Stimulated activated CD4-positive, alpha-beta T cell treated with anti-CD3 and anti-CD28 coated beads, Interleukin-12 subunit alpha, Interleukin-12 subunit beta, amount 100 ng/mL, for 4 hours (primary cell): ENCODE measurements at places on chromosomes 2 and 18.

DNA sequence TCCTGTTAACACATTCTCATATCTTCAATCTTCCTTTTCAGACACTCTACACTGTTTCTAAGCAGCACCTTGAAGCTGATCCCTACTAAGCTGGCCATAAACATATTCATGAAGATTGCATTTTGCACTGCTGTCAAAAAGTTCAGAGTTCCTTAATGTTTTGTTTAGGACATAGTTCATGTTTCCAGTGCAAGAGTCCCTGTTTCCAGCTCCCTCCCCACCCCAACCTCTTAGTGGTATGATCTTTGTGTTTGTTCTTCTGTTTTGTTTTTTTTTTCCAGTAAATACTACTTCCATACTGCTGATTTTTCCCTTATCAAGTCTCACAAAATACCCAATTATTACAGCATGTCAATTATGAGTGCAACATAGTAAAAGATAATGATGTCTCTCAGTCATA is 4.1 kb upstream of the SLC40A1 start:
- no peak for DNase-seq

GRCh38 chr2:112793449-112793978 is 9.2 kb upstream of the IL1A start:
- DNase-seq = no peak

- no peak for DNase-seq
These were observed 10.8 kb upstream of the LYPD6B start for GRCh38 chr2:149027590-149028250.

GRCh38 chr18:61199171-61199848 is 133.9 kb upstream of the CDH20 start:
- DNase-seq = no peak

GRCh38 chr18:54845787-54846186 is 17.5 kb downstream of the RAB27B start:
- no peak for DNase-seq

DNA sequence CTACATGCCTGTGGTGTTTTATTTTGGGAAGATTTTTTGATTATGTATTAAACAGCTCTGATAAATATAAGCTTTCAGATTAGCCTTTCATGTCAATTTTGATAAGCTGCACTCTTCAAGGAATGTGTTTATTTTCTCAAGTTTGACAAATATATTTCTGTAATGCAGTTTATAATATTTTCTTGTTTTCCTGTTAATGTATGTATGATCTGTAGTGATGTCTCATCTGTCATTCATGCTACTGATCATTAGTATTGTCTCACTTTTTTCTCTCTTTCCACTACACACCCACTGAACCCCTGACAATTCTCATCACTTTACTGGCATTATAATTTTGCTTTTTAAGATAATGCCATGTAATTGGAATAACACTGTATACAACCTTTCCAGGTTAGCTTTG is 100.9 kb downstream of the TMEM18 start:
- DNase-seq = no peak

DNA sequence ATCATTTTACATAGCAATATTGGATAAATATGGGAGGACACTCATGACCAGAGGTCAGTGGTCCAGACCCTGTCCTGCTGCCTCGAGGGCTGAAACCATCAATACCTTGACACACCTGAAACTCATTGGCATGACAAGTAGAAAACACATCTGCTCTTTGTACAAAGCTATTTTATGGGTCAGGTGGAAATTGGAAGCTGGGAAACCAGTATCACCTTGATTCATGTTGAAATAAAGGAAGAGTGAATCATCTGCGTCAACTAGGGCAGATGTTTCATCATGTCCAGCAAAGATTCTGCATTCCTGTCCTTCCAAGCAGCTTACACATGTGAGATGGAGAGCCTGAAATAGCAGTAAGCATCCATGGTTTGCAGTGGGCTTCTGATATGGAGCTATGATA is 80.0 kb upstream of the ERBB4 start:
- DNase-seq = no peak

DNA sequence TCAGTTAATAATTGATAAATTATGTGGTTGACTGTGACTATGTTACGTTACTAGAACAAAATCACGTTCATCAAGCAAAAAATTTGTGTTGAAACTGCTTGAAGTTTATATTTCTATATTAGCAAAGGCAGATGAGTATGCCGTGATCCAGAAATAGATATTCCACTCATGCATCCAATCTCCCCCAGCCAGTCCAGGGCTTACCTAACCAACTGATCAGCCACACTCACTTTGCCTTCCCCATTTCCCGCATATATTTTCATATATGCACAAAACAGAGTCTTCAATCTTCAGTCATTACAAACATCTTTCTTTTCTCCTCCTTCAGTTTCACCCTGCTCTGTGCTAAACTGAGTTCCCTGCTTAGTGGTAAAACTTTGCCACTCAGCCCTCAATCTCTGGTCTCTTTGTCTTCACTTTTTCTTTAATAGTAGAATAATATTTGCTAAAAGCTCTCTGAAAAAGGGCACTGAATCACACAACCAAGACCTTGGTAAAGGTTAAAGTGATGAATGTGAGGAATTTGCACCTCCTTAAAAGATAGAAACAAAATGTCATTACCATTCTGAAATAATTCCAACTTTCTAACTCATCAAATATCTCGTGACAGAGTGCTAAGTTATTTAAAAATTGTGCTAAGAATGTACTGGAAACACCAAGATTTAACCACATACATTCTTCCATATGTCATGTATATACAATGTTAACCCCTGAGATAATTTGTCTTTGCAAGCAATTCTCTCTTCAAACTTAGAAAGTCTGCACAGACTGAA is 893.2 kb upstream of the CRIM1 start:
- no peak for DNase-seq

DNA sequence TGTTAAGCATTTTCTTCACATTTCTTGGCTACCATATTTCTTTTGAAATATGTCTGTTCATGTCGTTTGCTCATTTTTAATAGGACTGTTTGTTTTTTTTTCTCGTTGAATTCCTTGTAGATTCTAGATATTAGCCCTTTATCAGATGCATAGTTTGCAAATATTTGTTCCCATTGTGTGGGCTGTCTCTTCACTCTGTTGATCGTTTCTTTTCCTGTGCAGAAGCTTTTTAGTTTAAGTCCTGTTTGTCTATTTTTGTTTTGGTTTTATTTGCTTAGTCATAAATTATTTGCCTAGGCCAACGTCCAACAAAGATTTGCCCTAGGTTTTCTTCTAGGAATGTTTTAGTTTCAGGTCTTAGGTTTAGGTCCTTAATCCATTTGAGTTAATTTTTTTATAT is 1494.7 kb downstream of the SUCLG1 start:
- no peak for DNase-seq

DNA sequence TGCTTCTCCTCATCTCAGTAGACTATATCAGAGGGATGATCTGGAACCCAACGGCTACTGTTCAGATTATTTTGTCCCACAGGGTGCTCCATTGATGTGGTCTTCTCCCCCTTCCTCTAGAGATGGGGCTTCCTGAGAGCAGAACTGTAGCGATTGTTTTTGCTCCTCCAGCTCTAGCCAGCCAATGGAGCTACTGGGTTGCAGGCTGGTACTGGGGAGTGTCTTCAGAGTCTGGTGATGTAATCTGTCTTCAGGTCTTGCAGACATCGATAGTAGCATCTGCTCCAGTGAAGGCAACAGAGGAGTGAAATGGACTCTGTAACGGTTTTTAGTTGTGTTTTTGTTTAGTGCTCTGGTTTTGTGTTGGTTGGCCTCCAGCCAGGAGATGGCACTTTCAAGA is 621.9 kb downstream of the RNF144A start:
- DNase-seq = no peak

DNA sequence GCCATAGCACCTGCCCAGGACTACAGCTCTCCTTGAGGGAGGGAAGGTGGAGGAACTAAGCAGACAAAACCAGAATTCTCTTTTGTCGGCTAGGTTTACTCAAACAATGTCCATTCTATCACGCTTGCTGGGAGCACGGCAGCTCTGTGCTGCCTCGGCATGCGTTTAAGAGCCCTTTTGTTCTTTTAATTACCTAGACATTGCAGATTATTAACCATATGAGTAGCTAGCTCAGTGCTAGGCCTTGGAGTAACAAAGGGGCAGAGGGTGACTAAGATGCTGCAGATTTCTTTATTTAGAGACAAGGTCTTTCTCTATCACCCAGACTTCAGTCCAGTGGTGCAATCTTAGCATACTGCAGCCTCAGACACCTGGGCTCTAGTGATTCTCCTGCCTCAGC is 11.1 kb downstream of the MSGN1 start:
- no peak for DNase-seq

GRCh38 chr2:213221957-213222356 is 62.3 kb upstream of the SPAG16 start:
- DNase-seq = no peak

GRCh38 chr2:183172220-183172887 is 48.1 kb downstream of the NUP35 start:
- no peak for DNase-seq

- DNase-seq = no peak
These were observed 156.1 kb downstream of the ANTXR1 start for GRCh38 chr2:69168950-69169654.

- no peak for DNase-seq
These were observed 35.4 kb downstream of the SLC8A1 start for GRCh38 chr2:40416486-40416885.

DNA sequence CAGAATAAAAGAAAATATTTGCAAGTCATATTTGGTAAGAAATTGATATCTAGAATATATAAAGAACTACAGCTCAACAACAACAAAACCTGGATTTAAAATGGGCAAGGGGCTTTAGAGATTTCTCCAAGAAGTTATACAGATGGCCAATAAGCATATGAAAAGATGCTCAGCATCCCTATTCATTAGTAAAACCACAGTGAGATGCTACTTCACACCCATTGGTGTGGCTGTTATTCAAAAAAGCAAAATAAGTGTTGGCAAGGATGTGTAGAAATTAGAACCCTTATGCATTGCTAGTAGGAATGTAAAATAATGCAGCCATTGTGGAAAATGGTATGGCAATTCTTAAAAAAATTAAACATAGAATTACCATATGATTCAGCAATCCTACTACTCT is 29.8 kb downstream of the TANK start:
- no peak for DNase-seq

- no peak for DNase-seq
These were observed 400.6 kb upstream of the CHST9 start for GRCh38 chr18:27585602-27586173.

DNA sequence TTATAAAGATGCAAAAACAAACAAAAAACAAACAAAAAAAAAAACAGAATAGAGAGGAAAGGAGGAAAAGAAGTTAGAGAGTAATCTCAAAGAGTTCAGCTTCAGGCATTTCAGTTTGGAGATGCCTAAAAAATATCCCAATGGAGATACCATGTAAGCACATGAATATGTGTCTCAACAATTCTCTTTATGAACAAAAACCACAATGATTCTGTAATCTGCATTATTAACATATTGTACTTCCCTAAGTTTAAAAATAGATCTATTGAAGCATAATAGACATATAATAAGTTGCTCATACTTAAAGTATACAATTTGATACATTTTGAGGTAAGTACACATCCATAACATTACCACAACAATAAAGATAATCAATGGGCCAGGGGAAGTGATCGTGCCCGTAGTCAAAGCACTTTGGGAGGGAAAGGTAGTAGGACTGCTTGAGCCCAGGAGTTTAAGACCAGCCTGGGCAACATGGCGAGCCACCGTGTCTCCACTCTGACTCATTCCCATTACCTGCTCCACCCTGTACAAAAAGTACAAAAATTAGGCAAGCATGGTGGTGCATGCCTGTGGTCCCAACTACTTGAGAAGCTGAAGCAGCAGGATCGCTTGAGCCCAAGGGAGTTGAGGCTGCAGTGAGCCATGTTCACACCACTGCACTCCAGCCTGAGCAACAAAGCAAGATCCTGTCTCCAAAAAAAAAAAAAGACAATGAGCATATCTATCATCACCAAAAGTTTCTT is 158.9 kb downstream of the ATAD2B start:
- no peak for DNase-seq

GRCh38 chr2:55176094-55176415 is 56.0 kb downstream of the CLHC1 start:
- no peak for DNase-seq

- no peak for DNase-seq
These were observed 10.9 kb downstream of the WIPF1 start for GRCh38 chr2:174586418-174587295.

GRCh38 chr2:205696927-205697441 is 14.7 kb downstream of the NRP2 start:
- no peak for DNase-seq

- peak; percentile 36 for DNase-seq
These were observed 193.7 kb upstream of the ID2 start for GRCh38 chr2:8488001-8488738.

DNA sequence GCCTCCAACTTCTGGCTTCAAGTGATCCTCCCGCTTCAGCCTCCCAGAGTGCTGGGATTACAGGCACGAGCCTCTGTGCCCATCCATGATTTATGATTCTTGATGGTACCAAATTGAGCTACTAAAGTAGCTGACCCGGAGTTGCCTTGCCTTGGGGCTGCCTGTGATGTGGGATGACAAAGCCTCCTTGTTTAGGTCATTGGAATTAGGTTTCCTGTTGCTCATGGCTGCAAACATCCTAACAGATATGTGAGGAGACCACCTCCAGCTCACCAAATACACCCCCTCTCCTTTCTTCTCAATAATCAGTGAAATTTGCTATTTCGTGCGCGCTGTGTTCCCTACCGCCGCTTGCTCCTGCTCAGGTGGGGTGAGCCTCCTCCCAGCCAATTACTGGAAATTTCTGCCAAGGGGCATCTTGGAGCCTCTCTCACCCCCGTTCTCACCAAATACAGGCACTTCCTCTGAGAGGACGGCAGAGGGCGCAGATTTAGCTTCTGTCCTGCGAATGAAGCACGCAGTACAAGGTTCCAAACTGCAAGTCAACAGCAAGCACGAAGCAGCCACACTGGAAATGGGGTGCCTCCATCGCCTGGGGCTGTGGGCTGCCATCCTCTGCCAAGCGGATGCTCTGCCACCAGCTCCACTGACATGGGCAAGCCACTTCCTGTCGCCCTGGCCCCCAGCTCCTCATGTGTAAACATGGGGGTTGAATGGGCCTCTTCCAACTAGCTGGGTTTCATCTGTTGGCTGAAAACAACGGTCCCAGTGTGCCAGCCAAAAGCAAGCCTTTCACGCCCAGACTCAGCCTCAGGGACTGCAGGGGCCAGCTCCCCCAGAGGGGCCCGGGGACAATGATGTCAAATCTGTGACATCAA is 71.7 kb downstream of the NCAPH start:
- DNase-seq = peak; percentile 54

GRCh38 chr2:17387591-17387990 is 130.6 kb downstream of the RAD51AP2 start:
- DNase-seq = no peak

- DNase-seq = no peak
These were observed 11.0 kb upstream of the CAVIN2 start for GRCh38 chr2:191857886-191858285.

GRCh38 chr2:102030855-102031527 is 39.2 kb downstream of the IL1R2 start:
- no peak for DNase-seq

GRCh38 chr2:47083005-47083404 is 72.1 kb downstream of the STPG4 start:
- no peak for DNase-seq

GRCh38 chr2:42927334-42928160 is 135.2 kb upstream of the HAAO start:
- no peak for DNase-seq
